ENCODE measurements at places on chromosomes 5 and 9.

- DNase-seq = no peak
Measured at GRCh38 chr5:175606409-175606808, 51.5 kb upstream of the HRH2 start.

GRCh38 chr9:88398016-88398415 is 9.8 kb downstream of the SPIN1 start:
- no peak for DNase-seq

- DNase-seq = no peak
Measured at GRCh38 chr9:73294336-73294735, 142.7 kb downstream of the ANXA1 start.

DNA sequence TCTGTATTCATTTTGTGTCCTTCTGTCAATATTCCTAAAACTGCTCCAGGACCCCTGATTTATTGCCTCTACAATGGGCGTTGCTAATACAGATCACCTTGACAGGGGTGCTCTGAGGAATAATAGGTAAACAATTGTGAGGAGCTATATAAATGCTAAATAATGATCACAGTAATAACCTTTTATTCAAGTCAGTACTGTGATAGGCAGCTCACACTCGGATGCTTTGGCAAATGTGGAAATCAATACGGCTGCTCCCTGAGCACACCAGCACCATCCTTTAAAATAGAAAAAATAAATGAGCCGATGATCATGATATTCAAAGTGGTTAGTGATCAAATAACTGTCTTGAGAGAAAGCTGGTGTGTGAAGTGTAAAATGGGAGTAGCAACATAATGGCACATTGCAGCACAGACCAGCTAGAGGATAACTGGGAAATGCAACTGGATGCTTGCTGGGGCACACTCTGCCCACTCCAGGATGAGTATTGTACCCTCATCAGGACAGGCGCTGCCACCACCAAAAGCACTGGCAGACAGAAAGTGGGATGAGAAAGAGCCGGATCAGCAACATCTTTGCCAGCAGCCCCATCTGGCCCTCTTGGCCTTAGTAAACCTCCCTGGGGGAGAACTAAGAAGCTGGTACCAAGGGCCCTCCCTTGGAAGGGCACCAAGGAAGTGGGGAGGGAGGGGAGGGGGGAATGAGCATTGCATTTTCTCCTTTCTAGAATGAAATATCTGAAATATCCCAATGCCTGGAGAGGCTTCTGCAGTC is 69.4 kb upstream of the SPATA31D4 start:
- DNase-seq = no peak

- no peak for DNase-seq
Measured at GRCh38 chr5:80988419-80988935, 28.3 kb downstream of the RASGRF2 start.

DNA sequence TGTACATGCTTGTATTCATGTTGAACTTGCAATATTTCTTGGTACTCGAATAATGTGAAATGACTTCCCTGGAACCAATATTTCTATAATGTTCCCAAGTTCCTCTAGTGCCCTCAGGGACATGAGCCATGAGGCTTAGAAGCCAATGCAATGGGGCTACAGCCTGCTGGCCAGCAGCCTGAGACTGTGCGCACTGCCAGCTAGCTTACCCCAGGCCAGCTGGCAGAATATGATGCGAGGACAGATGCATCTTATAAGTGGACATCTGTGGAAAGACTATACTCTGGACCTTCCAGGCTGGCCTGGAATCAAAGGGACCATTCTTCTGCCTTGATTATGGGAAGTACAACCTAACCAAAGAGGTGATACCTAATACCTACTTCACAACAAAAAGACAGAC is 1862.0 kb upstream of the ACO1 start:
- DNase-seq = no peak

GRCh38 chr9:126708178-126708577 is 94.5 kb downstream of the LMX1B start:
- no peak for DNase-seq

GRCh38 chr5:128380337-128380736 is 157.7 kb downstream of the FBN2 start:
- DNase-seq = no peak

DNA sequence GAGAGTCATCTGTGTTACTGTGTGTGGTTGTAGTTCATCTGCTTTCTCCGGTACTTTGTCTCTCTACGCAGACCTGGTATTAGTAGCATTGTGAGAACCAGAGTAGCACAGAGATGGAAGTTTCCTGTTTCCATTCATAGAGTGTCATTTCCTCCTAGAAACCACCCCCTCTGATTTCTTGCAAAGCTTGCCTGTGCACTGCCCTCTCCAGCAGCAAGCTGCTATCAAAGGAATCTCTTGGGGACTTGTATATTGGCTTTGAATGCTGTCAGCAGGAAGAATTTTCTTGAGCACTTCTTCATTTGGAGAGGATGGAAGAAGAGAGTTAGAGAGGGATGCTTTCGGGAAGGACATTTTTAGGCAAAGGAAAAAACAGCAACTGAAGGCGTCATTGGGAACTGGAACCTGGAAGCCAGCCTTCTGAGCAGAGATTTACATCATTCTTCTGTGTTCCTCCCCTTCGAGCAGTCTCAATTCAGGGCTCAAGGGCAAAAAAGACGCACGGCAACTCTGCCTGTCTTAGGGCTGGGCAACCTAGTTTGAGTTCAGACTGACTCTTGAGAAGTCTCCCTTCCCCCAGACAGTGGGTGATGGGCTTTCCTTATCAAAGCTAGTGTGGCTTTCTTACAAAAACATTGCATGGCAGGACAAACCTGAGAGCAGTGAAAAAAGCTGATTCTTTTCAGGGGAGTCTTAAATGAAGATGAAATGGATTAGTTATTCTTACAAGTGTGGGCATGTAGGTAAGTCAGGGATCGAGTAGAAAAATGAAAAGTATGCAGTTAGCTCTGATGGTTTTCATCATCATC is 226.3 kb downstream of the AOPEP start:
- no peak for DNase-seq

DNA sequence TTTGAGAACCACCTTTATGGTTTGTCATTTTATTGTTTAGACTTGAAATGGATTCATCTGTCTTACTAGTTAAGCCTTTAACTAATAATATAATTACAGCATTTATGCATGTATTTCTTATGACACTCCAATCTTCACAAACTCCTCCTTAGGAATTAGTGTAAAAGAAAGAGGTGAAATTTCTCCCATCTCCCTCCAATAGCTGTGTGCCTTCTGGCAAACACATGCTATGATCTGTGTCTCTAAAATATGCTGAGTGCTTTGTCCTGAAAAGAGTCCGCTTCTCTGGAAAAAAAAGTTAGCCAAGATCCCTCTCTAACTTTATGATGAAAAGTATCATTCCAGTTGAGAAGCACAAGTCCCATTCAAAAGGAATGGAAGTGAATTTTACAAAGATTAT is 13.9 kb upstream of the TENT4A start:
- no peak for DNase-seq

DNA sequence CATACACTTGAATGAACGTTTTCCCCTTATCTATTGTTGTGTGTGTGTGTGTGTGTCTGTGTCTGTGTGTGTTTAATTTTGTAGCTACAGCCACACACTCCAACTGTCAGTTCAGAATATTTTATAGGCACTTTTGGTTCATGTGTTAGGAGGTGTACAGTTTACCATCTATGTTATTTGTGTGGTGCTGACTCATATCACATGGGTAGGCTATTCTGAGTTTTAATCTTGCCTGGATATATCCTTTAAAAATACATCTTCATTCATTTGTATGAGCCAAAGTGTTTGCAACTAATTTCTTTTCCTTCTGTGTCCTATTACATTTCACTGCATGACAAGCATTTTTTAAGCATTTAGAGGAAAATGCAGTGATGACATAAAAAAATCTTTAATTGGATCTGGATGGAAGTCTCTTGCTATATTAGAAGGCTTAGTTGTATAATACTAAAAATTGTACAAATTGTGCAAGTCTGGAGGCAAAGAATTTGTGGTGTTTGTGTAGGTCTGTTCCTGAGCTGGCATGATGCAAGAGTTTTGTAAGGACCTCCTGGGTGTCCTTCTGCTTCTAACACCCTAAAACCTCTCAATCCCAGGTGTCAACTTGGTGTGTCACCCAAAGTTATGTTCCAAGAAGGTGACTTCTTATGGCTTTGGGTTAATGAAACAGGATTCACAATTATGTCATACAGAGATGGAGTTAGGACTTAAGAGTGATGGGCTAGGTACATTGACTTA is 52.4 kb upstream of the HMHB1 start:
- no peak for DNase-seq

DNA sequence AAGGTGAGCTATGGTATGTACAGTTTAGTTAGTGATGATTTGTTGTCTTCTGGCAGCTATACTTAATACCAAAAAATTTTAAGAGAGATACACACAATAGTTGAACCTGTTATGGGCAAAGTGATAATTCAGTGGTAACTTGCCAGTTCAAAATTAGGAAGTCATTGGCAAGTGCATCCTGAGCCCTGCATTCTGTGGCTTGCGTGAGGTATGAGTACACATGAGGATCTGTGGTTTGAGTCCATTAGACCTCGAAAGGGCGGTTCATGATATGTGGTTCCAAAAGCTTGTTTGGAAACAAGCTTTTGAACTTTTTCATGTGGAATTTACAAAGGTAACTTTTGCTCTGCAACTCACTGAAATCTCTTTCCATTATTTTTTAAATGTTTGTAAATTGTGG is 47.0 kb downstream of the GPR21 start:
- no peak for DNase-seq

- no peak for DNase-seq
Measured at GRCh38 chr5:80905405-80905804, 54.8 kb upstream of the RASGRF2 start.

DNA sequence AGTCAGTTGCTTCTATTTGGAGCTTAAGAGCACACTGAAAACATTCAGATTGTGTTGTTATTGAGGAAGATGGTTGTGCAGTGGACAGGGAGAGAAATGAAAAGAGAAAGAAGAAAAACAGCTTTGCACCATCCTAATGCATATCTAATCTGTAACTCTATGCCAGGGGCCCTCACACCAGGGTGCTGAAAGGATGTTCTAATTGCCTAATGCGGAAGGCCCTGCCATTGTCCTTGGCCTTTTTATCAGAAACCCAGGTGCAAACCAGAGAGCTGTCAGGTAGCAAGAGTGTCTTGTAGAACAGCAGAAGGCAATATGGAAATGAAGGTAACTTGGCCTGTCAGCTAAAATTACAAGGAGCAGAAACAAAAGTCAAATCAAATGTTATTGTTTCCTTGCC is 384.5 kb upstream of the PIK3R1 start:
- DNase-seq = no peak

- no peak for DNase-seq
Measured at GRCh38 chr9:100730086-100730485, 152.2 kb downstream of the CAVIN4 start.

DNA sequence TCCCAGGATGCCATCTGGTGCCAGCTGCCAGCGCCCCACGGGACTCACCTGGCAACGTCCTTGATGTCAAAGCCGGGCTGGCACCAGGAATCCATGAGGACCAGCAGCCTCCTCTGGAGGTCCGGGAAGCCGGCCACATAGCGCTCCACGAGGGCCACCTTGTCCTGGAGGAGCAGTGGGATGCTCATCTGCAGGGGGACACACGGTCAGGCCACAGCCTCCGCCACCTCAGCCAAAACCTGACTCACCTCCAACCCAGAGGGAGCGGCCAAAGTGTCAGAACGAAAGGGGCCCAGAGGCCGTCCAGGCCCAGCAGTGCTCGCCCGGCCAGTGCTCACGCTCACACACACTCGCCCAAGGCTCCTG is 56.5 kb downstream of the EXD3 start:
- DNase-seq = no peak

GRCh38 chr5:68192679-68193060 is 22.9 kb upstream of the PIK3R1 start:
- no peak for DNase-seq

DNA sequence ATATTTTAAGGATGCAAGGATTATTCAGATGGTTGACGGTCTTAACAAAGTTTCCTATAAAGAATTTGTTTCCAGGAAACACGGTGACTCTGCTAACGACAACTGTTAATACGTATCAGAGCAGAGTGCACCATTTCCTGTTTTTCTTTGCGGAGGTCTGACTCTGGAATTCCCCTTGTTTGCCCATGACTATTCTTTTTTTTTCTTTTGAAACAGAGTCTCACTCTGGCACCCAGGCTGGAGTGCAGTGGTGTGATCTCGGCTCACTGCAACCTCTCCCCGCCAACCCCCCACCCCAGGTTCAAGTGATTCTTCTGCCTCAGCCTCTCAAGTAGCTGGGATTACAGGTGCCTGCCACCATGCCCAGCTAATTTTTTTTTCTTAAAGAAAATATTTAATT is 115.9 kb downstream of the CDC42SE2 start:
- no peak for DNase-seq

DNA sequence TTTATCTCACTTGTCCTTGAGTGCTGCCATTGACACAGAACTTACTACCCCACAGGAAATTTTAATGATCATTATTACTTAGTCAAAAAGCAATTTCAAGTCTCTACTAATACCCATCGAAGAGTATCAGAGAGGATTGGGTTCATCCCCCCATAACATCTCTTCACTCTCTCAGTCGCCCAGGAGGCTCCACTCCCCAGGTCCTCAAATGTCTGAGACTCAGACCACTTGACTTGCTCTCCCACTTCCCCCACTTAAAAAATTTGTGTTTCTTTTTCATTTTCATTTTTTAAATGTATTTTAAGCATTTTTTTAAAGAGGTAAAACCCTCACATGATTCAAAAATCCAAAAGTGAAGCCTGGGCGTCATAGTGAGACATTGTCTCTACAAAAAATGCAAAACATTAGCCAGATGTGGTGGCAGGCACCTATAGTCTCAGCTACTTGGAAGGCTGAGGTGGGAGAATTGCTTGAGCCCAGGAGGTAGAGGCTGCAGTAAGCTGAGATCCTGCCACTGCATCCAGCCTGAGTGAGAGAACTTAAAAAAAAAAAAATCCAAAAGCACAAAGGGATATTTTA is 56.8 kb upstream of the TRAF1 start:
- no peak for DNase-seq

- no peak for DNase-seq
Measured at GRCh38 chr5:56409331-56410190, 176.4 kb upstream of the ANKRD55 start.

GRCh38 chr9:132672413-132672690 is 2.1 kb downstream of the GTF3C4 start:
- no peak for DNase-seq

DNA sequence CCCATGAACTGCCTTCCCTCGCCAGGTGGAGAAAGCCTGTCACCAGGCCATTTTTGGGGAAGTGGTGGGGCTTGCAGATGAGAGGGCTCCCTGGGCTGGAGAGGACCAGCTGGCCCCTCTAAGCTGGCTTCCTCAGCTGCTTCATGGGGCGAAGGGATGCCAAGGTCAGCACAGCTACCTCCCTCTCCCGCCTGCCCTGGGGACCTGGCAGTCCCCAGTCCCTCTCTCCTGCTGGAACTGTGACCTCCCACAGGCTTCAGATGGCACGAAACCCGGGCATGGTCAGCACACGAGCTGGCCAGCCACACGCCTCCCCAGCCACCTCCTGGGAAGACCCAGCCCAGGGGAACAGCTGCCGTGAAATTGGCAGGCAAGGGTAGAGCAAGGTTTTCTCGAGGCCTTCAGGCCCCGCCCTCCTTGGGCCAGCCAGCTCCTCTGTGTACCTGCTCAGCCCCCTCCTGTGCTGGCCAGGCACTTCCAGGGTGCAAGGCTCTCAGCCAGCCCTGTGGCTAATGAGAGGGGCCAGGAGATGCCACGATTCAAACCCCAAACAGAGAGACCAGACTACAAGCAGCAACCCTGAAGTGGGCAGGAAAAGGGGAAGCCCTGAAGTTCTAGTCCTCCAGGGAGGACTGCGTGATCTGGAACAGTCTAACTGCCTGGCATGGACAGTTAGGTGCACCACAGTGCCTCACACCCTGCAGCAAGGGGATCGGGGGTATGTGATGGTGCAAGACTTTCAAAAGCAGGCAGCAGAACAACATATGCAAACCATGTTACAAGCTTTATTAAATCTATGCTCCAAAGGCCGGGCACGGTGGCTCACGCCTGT is 12.9 kb downstream of the PLPP7 start:
- no peak for DNase-seq
